ENCODE measurements at places on chromosomes 3 and 15. TPM values are rescaled to one million over a fixed set of nuclear protein-coding genes. Genes with fewer than 3 reads are reported as not detected.

Gene ZNF660
- 0.11 TPM for total RNA-seq

Gene IQCH
- total RNA-seq: 1.1 TPM

Gene FBXW12
- total RNA-seq: not detected

Gene ZPLD1
- not detected for total RNA-seq

Gene SEMA3G
- 0.16 TPM for total RNA-seq

Gene WDR53
- 23.6 TPM for total RNA-seq

Gene ADGRG7
- total RNA-seq: not detected

Gene SLC9A9
- 13.4 TPM for total RNA-seq

Gene ATP10A
- 60.2 TPM for total RNA-seq

Gene TRH
- total RNA-seq: not detected

Gene SLC35A5
- 20.0 TPM for total RNA-seq

Gene ARL6IP5
- total RNA-seq: 160 TPM

Gene TMEM108
- total RNA-seq: not detected

Gene PLA2G4E
- not detected for total RNA-seq
